ENCODE measurements at places on chromosomes 4 and X. TPM values are rescaled to one million over a fixed set of nuclear protein-coding genes. Genes with fewer than 3 reads are reported as not detected.

The CT45A5 gene
- not detected for total RNA-seq

GRCh38 chrX:40457406-40457805, 123.4 kb upstream of the ATP6AP2 start:
- peaks cover 8% of the 10 kb centered on the region for H3K4me1 ChIP-seq
- H3K4me3 ChIP-seq = no peak overlapping the region
- H3K27me3 ChIP-seq = peaks cover 1% of the 10 kb centered on the region
- DNase-seq = no peak

- no peaks in the 10 kb centered on the region for H3K4me1 ChIP-seq
- H3K4me3 ChIP-seq = no peak overlapping the region
- no peak overlapping the region for H3K27ac ChIP-seq
Observed at GRCh38 chr4:178255172-178255571, 812.9 kb upstream of the AGA start.

The NKX1-1 gene
- not detected for total RNA-seq

Measured in chondrocyte (in vitro differentiated cells).